Fibroblast of skin of right biceps (primary cell): ENCODE measurements at places on chromosomes 5 and 9.

GRCh38 chr5:38529955-38530646 lies 26.3 kb downstream of the LIFR start:
- no peak for DNase-seq

GRCh38 chr9:108150736-108151586 lies 661.4 kb upstream of the KLF4 start:
- peak; percentile 79 for DNase-seq

- DNase-seq, result peak; percentile 4
Measured at GRCh38 chr9:97441729-97442128, 29.8 kb downstream of the TDRD7 start.

GRCh38 chr5:126811515-126812198 lies 34.7 kb downstream of the LMNB1 start:
- DNase-seq, result peak; percentile 63

DNA sequence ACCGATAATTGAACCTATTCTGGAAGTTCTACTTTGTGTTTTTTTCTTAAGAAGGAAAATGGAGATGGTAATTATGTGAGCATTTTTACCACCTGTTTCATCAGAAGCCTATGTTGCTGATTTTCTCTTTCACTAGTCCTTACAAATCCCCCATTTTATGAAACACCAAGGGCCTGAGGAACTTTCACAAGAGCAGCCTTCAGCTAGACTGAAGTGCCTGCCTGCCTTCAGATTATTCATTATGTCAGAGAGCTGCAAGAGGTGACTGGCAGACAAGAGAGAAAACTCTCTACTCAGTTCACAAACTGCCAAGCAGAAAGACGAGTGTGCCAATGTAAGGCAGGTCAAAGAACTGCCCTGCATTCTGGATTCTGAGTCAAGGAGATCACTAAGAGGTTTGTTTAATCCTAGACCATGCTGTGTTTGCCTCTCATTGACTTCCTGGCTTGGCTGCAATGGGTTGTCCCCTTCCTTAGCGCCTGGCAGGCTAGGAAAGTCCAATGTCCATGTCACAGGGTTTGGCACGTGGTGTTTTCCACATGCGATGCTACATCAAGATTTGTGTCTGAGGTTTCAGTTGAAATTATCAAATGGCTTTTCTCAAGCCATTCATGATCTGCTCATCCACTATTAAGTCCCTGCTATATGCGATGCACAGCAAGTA lies 143.3 kb downstream of the CDC42SE2 start:
- no peak for DNase-seq
